ENCODE measurements at places on chromosomes 1 and 21. TPM values are rescaled to one million over a fixed set of nuclear protein-coding genes. Genes with fewer than 3 reads are reported as not detected.
A peak's percentile ranks its signal among the peaks of the same experiment; 100 is the strongest.

DNA sequence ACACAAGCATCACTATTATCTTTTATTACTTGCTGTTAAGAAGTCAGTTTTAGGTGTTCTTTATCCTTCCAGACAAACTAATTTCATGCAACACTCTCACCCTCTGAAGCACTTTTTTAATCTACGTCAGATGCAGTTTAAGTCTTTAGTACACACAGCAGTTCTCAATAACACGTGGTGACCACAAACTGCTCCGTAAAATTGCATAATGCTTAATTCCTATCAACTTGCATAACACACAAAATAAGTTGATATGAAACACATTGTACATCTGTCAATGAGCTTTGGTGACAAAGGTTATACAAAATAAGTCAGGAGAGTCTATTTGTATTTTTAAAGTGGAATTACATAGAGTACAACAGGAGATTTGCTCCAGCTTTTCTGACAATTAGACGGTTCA lies 140.9 kb upstream of the ETS2 start:
- no peak for DNase-seq

- no peak for DNase-seq
Observed at GRCh38 chr1:96538111-96538641, 183.4 kb upstream of the PTBP2 start.

The DDAH1 gene
- total RNA-seq: 76.4 TPM

- DNase-seq: no peak
Observed at GRCh38 chr1:19045898-19046880, 89.7 kb upstream of the IFFO2 start.

- no peak for DNase-seq
Observed at GRCh38 chr1:17520473-17521319, 18.8 kb upstream of the ARHGEF10L start.

GRCh38 chr1:58893257-58893869 lies 109.5 kb upstream of the JUN start:
- DNase-seq: peak; percentile 79

GRCh38 chr1:201251851-201252430 lies 31.4 kb upstream of the PKP1 start:
- DNase-seq: no peak

The ALDH4A1 gene
- 9.6 TPM for total RNA-seq

DNA sequence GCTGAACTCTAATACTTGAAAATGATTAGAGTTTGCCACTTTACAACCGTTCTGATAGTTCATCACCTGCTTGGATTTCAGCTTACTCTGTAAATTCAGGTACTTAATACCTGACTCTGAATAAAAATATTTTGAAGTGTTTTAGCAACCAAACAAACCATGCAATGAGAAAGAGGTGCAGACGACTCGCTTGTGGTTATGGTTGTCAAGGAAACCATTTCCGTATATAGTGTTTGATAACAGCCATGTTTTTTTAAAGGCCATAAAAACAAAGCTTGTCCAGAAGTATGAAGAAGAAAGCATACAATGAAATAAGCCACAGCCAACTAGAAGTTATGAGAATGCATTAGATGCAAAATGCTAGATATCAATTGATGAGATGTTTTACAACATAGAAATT lies 167.2 kb upstream of the HMCN1 start:
- no peak for DNase-seq

The GNAT2 gene
- not detected for total RNA-seq

DNA sequence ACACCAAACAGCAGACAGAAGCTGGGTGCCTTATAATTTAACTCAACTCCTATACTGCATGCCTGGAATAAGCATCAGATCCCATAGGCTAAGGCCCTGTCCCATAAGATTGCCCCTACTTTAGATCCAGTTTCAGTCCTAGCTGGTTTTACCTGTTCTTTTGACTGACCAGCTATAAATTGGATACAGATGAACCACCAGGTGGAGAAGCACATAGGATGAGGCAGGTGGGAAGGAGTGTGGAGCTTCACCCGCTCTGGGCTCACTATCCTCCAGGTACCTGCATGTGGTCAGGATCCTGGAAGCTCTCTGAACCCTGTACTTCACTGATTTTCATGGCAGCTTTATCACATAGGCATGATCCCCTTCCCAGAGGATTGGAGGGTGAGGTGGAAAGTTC lies 51.3 kb downstream of the MAST2 start:
- DNase-seq: no peak

- no peak for DNase-seq
Observed at GRCh38 chr1:17732475-17732874, 22.7 kb upstream of the ACTL8 start.

All from stomach (tissue), 19 donors.